Effector memory CD4-positive, alpha-beta T cell (primary cell): ENCODE measurements at places on chromosomes 13 and 19.

- DNase-seq = no peak
- H3K4me1 ChIP-seq = no peaks in the 10 kb centered on the region
- peaks cover 4% of the 10 kb centered on the region for H3K27me3 ChIP-seq
- H3K27ac ChIP-seq = no peak overlapping the region
These were observed 58.7 kb downstream of the MRPL57 start for GRCh38 chr13:21235174-21235573.

DNA sequence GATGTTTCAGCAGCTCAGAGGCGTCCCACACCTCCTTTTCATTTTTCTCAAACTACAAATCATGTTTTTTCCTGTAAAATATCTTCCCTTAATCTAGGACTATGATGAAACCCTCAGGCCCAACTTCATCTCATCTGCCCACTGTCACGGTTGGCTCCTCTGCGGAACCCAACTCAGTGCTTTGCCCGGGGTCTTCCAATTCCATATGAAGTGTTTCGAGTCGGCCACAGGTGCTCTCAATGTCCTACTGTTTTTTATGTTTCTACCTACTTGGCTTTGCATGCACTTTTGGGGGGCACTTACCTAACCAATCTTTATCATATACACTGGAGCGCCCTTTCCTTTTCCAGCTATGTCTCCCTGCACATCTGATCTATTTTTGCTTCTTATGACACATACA is 28.1 kb downstream of the COL4A1 start:
- H3K27ac ChIP-seq = no peak overlapping the region
- no peak overlapping the region for H3K4me3 ChIP-seq
- H3K4me1 ChIP-seq = no peaks in the 10 kb centered on the region
- no peak for DNase-seq

GRCh38 chr19:966485-967088 is 17.6 kb upstream of the WDR18 start:
- DNase-seq = no peak
- H3K36me3 ChIP-seq = peaks cover 10% of the 10 kb centered on the region

GRCh38 chr19:57267291-57267690 is 13.0 kb upstream of the ZNF460 start:
- no peaks in the 10 kb centered on the region for H3K27me3 ChIP-seq
- H3K36me3 ChIP-seq = peaks cover 3% of the 10 kb centered on the region
- no peaks in the 10 kb centered on the region for H3K4me1 ChIP-seq
- H3K27ac ChIP-seq = no peak overlapping the region

GRCh38 chr19:45177817-45178261 is at the start of gene TRAPPC6A:
Gene TRAPPC6A, minus strand, starts transcription at chr19:45178237. Its CDS starts 19 bp downstream, at chr19:45178218.
- H3K27ac ChIP-seq = peak within 1 kb of the TSS; percentile 86
- peaks cover 20% of the 10 kb centered on the region for H3K4me1 ChIP-seq

GRCh38 chr19:55525289-55526101 is 11.4 kb downstream of the SBK2 start:
- no peaks in the 10 kb centered on the region for H3K36me3 ChIP-seq
- no peak overlapping the region for H3K27ac ChIP-seq
- no peaks in the 10 kb centered on the region for H3K27me3 ChIP-seq
- no peaks in the 10 kb centered on the region for H3K4me1 ChIP-seq

GRCh38 chr19:49983645-49984229 is 22.8 kb upstream of the SIGLEC11 start:
- no peaks in the 10 kb centered on the region for H3K27me3 ChIP-seq
- no peaks in the 10 kb centered on the region for H3K4me1 ChIP-seq
- DNase-seq = peak; percentile 48
- no peak overlapping the region for H3K27ac ChIP-seq

DNA sequence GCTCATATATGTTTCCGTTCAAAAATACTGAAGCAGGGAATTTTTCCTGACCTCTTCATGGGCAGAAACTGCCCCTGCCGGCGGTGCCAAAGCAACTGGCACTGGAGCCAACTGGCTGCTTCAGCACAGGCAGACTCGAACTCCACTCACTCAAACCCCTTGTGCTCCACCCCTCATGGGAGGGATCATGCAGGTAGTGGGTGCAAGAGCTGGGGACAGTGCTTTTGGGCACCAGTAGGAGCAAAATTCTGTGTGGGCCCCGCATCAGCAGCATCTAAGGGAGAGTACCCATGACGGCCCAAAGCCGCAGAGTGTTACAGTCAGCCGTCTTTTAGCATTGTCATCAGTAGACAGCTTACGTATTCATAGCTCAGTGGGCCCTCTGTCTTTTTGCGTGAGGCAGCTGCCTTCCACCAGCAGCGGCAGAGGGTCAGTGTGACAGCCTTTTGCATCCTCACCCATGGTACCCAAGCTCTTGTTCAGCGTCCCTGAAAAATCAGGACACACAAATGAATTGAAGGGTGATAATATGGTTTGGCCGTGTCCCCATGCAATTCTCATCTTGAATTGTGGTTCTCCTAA is 393.8 kb downstream of the SLITRK6 start:
- no peak overlapping the region for H3K27ac ChIP-seq
- no peaks in the 10 kb centered on the region for H3K36me3 ChIP-seq
- no peaks in the 10 kb centered on the region for H3K27me3 ChIP-seq
- no peak overlapping the region for H3K4me3 ChIP-seq
